ENCODE measurements at places on chromosomes 12 and 14.

DNA sequence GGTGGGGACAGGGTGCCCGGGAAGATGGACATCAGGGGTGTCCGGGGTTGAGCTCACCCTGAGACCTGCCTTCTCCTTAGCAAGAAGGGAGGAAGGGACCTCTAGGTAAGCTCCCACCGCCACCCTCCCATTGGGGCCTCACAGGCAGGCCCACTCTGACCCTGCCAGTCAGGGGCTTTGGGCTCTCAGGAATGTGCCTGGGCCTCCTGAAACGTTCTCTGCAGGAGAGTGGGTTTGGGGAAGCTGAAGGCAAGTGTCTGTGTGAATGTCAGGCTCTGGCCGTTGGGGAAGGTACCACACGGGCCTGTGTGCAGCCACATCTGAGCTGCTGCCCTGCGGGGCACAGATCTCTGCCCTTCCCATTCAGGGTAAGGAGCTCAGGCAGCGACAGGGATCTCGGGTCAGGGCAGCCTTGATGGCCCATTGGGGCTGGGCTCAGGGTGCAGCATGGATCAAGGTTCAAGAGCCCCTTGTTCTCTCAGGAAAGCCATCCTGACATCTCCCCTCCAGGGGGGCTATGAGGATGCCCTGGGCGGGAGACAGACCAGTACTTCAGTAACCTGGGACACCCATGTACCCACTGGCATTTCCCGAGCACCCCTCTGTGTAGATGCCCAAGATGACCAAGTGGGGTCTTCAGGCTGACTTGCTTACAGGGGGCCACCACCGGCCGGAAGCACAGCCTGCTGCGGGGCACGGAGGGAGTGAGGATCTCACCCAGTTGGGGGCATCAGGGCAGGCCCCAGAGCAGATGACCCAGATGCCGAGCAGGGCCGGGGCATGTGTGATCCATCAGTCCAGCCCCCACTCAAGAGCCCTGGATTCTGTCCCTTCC is 29.7 kb downstream of the FAM222A start:
- no peak for DNase-seq

DNA sequence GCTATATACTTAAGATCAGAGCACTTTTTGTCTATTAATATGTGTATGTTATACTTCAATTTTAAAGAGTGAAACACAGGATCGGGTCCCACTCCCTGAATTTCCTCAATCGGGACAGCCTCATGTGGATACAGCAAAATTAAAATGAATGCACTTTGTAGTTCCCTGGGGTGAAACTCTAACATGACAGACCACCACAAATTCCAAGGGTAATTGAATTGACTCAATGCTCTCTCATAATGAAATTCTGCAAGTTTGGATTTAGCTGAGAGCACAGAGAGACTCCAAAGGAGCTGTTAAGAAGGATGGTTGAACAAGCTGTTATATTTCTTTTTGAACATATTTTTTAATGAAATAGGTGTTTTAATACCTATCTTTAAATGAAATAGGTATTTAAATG is 413.6 kb downstream of the GXYLT1 start:
- DNase-seq: no peak

DNA sequence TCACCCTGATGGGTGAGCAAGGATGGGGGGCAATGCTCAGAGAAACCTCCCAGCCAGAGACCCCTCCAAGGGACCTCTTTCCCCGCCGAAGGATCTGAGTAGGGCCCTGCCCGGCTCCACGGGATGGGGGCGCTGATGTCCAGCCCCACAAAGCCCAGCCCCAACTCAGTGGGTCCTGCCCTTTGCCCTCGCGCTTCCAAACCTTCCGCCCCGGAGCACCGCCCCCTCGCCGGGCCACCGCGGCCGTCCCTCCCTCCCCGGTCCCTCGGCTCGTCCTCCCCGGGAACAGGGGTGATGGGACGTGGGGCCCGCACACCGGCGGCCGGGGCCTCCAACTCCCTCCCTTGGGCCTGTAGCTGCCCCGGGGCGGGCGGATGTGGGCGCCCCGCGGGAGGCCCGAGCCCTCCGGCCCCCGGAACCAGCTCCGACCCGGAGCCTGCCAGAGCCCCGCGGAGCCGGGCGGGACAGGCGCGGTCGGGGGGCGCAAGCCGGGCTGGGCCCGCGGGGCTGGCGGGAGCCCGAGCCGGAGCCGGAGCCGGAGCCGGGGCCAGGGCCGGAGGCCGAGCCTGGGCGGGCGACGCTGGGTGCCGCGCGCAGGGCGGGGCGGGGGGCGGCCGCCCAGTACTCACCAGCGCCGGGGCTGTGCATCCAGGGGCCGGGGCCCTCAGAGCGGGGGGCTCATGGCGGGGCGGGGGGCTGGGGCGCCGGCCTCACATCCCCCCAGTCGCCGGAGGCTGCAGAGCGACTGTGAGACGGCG is 386 bp downstream of the HDAC7 start:
- DNase-seq: no peak

GRCh38 chr12:113425960-113426453 is 3.8 kb downstream of the SDSL start:
- peak; percentile 35 for DNase-seq
